Osteoblast (primary cell): ENCODE measurements at places on chromosomes 13 and 19. TPM values are rescaled to one million over a fixed set of nuclear protein-coding genes. Genes with fewer than 3 reads are reported as not detected.
A peak's percentile ranks its signal among the peaks of the same experiment; 100 is the strongest.

The MBD3L2 gene
- total RNA-seq = not detected in 2 replicates

GRCh38 chr19:44869733-44870470 is 21.2 kb upstream of the TOMM40 start:
- peak; percentile 96 for DNase-seq

GRCh38 chr19:39792999-39793546 is 14.4 kb downstream of the LEUTX start:
- peak; percentile 91 for DNase-seq

The SYCN gene
- not detected in 2 replicates for total RNA-seq

- DNase-seq = no peak
Measured at GRCh38 chr13:43493496-43494000, 293.2 kb downstream of the ENOX1 start.

DNA sequence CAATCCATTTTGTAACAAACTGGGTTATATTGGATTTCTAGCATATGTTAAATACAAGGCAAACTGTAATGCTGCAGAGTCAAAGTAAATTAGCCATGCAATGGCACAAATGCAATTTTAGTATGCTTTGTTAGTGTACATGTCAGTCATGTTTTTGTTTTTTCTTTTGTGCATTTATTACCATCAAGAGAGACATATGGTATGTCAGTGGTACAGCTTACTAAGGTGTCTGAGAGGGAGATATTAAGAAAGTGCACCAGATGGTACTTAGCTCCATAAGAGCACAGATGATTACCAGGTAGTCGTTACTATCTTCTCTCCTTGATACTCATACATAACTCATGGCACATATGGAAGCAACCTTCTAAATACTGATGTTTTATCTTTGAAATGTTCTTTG is 550.3 kb downstream of the GPC5 start:
- DNase-seq = no peak

DNA sequence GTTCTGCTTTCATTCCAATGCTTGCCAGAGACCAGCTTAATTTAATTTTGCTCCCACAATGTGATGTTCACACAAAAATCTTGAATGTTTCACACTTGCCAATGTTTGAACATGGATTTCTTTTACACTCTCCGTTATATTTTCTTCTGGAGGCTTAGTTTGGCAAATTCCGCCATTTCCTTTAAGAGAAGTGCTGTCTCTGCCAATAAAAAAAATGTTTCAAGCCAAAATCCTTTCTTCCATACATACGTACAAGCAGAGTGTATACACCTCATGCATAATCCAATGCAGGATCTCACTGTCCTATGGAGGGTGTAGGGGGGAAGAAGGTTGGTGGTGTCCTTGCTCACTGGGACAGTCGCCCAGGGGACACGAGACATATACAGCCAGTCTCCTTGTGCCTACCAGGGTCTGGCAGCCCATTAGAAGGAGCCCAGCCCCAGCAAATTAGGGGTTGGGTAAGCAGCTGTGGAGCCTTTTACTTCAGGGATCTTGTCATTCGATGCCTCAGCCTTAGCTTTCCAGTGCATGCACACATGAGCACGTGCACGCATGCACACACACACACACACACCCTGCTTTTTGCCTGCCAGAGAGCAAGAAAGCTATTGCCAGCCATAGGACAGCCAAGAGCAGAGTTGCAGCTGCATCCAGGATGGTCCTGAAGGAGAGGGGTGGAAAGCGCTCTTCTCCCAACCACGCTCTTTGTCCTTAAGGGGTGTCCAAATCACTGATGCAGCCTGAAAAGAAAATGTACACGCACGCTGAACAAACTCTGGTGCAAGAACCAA is 208.3 kb downstream of the FOXO1 start:
- DNase-seq = no peak

DNA sequence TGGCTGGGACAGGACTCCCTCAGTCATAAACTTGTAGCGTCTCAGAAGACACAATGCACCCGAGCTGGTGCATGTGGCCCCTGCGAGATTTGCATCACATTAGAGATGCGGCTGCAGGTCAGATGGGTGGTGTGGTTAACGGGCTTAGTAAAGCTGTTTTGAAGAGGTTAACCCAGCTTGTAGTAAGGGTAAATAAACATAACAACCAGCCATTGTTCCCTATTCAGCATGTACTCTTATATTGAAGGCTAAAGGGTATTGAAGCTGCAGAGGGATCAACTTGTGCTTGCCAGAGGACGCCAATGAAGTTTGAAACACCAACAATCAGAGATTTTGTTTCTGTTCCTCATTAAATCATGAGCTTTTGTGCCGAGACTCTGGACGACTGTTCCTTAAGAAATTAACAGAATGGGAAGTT is 79.4 kb downstream of the ZIC5 start:
- no peak for DNase-seq

DNA sequence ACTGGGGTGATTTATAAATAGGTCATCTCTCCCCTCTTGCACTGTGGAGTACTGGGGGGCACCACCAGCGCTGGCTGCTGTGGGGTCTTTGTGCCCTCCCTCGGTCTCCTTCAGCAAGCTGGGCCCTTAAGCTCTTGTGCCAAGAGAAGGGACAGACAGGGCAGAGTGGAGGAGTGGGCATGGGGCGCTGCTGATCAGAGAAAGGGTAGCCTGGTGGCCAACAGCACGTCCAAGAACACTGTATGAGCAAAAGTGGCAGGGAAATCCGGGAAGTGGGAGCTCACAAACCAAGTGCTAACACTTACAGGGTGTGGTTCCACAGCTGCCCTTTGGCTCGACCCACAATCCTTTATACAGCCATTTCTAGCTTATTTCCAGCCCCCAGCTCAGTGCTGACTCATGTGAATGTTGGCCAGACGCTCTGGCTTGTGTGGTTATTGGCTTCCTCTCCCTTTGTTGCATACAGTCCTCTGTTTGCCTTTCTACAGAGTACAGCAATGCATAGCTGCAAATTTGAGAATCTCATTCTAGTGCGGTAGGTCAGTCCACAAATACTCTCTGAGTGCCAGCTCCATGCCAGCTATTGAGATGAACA is 298.8 kb downstream of the SHISA2 start:
- DNase-seq = peak; percentile 93

DNA sequence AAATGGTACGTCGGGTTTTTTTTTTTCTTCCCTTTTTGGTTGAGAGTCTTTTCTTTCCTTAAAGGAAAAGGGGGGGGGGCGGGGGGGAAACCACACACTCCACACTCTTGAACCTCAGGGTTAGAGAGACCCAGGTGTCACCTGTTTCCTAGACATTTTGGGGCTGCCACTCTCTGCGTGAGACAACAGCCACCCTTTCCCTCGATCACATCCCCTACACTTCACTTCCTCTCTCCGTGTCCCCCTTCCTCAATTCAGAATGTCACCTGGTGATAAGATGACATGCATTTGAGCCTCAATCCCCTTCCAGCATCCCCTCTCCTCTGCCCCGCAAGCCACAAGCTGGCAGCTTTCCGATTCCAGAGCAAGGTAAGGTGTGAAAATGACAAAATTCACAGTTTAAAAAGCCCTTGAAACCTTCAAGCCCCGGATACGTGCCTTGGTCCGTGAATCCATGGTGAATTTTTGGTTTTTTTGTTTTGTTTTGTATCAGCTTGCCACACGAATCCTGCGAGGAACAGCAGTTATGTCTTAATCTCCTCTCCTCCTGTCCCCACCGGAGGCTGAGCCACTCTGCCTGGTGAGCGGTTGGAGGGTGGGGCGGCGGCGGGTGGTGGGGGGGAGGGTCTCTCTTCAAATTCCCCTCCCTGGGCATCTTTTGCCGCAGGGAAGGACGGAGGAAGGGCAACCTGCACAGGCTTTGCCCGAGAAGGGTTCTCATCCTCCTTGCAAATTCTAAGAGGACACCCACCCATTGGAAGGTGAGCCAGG is 4.2 kb downstream of the PTPRS start:
- peak; percentile 91 for DNase-seq

The IGFL1 gene
- total RNA-seq = not detected in 2 replicates

GRCh38 chr19:2333807-2334211 is 5.3 kb downstream of the SPPL2B start:
- DNase-seq = no peak

DNA sequence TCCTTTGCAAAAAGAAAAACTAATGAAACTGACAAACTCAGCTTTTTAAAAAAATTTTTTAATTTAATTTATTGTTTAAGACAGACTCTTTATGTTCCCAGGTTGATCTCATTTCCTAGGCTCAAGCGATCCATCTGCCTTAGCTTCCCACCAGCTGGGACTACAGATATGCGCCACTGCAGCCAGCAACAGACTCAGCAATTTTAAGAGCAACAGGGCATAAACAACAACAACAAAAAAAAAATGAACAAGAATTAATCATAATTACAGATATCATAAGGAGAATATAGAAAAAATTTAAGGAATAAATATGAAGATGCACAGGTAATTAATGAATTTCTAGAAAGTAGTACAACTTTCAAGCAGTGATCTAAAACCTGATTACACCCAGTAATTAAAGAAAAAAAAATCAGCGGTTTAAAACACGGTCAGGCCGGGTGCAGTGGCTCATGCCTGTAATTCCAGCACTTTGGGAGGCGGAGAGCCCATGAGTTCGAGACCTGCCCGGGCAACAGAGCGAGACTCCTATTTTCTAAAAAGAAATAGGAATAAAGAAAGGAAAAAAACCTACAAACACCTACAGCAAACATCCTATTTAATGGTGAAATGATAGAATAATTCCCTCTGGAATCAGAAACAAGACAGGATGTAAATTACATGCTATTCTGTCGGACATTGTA is 1.4 kb downstream of the ZNF699 start:
- DNase-seq = no peak

GRCh38 chr19:28019901-28020300 is 1193.0 kb downstream of the UQCRFS1 start:
- no peak for DNase-seq

GRCh38 chr13:29081697-29082440 is 261.7 kb downstream of the MTUS2 start:
- no peak for DNase-seq

The FGF14 gene
- under 0.01 TPM in 2 replicates for total RNA-seq

DNA sequence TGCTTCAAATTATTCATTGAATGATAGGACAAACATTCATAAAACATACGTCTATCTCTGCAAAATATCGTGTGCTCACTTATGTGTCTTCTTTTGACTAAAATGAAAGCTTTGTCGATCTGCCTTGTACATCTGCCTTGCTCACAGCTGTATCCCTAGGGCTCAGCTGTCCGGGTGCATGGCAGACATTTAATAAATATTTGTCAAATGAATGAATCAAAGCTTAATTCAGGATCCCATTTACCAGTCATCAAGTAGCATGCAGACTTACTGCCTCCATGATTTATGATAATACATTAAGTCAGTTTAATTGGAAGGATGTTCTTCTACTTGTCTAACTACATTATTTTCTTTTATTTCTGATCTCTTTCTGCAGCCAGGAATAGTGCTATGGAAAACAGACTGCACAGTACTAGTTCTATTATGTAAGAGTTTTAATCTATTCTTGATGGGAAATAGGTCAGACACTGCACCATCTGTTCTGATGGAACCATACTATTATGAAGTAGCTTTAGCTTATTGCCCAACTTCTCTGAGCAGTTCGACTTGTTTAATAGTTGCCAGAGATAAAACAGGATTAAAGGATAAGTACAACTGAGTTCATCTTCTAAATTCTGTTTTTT is 13.2 kb downstream of the SLC46A3 start:
- no peak for DNase-seq

- DNase-seq = no peak
Measured at GRCh38 chr13:101795460-101795859, 343.0 kb downstream of the ITGBL1 start.

DNA sequence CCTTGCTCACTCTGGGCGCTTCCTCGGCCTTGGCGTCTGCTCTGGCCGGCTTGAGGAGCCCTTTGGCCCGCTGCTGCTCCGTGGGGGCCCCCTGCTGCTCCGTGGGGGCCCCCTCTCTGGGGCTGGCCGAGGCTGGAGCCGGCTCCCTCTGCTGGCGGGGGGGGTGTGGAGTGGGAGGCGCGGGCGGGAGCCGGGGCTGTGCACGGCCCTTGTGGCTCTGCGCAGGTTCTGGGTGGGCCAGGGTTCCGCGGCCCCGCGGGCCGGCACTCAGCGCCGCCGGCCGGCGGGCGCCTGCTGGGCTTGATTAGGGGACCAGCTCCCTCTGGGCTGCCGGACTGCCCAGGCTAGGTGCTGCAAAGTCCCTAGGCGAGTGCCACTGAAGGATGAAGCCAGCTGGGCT is 436.2 kb downstream of the SLITRK6 start:
- no peak for DNase-seq

DNA sequence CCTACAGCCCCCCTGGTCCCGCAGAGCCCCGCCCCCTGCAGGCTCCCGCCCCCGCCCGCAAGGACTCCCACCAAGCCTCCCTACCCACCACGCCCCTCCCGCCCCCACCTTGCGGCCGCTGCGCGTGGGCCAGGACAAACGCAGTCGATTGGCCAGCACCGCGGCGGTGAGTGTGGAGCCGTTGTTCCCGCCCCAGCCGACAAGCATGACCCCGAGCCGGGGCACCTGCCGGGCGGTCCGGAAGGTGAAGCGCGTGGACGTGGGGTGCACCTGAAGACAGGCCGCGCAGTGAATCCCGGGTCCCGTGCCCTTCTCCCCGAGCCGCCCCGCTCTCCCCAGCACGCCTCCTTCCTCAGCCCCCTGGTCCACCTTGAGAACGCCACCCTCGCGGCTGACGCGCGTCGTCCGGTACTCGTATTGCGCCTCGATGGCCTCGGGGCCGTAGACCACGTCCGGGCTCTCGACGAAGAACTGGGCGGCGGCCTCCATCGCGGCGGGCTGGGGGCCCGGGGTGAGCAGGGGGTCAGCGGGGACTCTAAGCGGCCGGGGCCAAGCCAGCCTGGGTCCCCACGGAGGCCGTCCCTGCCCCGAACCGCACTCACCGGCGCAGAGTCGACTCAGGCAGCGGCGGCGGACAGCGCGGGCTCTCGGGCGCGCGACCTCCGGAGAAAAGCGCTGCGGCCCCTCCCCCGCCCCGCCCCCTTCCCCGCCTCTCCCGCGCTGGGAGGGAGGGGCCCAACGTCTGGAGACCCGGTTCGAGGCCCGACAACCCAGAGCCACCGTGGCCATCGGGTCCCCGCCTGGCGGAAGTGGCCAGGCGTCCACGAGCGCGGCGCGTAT is at the start of gene ISYNA1:
Gene ISYNA1, minus strand, starts transcription at position 643 of the 840 bp plus-strand sequence. Its CDS starts 154 bp downstream, at position 489.
- peak; percentile 97 for DNase-seq

The FXYD7 gene
- total RNA-seq = not detected in 2 replicates

GRCh38 chr19:18176367-18177310 is 3.0 kb downstream of the IFI30 start:
- DNase-seq = peak; percentile 52

GRCh38 chr13:74839656-74840055 is 642.3 kb downstream of the TBC1D4 start:
- peak; percentile 14 for DNase-seq

DNA sequence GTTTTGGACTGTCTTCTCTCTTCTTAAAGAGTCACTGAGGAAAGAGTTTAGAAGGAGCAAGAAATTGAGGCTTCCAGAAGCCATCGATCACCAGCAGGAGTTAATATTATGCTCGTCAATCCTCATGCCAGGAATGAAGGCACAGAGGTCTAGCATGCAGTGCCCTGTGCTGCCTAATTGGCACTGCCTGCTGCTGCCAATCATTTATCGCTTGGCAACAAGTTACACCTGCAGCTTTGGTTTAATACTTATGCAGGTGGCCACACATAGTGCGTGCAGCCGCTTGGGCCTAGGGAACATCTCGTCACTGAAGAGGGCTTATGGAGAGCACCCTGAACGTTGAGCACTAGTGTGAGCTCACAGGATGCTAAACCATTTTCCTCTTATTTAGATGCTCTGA is 2.7 kb upstream of the SOX1 start:
- DNase-seq = peak; percentile 86
